ENCODE measurements at places on chromosomes 2 and 18.

DNA sequence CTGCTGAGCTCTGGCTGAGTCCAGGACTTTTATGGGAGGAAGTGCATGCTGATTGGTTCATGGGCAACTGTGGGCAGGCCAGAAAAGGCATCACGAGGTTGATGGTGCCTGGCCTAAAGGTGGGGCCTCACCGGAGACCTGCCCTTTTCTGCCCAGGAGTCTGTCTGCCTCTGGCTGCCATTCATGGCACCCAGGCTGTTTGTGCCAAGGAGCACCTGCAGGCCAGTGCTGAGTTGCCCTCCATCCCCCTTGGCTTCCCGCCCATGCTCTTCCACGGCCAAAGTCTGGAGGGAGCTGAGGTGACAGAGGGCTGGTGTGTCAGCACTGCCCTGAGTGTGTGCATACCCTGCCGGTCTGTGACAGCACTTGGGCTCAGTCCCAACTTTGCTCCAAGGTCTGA, 123.2 kb downstream of the PTH2R start:
- no peak for DNase-seq

DNA sequence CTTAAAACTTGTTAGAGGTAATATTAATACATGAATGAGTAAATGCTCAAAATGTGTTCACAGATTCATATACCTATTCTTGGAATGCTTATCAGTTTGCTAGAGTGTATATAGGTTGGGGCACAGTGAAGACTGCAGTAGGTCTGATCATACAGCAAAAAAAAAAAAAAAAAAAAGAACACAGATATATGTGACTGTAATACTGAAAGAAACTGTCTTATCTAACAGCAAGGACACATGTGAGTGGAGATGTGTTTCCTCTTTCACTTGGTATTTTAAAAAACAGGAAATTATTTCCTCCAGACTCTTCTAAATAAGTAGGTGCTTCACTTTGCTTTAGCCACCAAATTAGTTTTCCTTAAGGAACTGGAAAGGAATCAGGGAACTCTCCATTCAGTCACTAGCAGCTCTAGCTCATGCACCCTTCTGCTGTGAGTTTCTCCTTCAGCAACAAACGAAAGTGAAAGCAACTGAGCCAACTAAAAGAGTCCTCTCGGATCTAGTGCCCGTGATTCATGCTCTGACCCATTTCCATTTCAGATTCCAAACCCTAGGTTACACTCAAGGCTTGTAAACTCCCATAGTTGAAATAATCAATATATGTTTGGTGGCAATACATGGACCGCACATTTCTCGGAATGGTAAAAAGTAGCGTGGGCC, 98.5 kb downstream of the DSEL start:
- no peak for DNase-seq

GRCh38 chr18:31190919-31191318, 28.3 kb upstream of the DSC1 start:
- no peak for DNase-seq

GRCh38 chr2:242060212-242060835, 190.8 kb downstream of the RTP5 start:
- DNase-seq, result no peak

- DNase-seq, result no peak
Measured at GRCh38 chr2:171128461-171128860, 32.2 kb downstream of the TLK1 start.

DNA sequence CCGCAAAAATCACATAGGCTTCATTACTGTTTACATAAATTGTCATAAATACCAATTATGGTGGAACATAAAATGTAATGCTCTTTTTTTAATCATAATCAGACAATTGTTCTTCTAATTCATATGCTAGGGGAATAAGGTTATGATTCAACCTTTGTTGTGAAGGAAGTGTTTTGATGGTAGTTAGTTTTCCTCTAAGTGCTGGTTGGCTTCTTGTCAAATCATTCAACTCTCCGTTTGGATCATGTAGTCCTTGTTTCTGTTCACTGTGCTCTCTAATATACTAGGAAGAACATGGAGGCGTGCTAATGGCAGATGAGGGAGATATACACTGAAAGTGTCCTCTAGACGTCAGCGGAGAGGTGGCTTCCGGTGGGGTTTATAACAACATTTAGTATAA, 1938.0 kb upstream of the PIK3C3 start:
- no peak for DNase-seq

DNA sequence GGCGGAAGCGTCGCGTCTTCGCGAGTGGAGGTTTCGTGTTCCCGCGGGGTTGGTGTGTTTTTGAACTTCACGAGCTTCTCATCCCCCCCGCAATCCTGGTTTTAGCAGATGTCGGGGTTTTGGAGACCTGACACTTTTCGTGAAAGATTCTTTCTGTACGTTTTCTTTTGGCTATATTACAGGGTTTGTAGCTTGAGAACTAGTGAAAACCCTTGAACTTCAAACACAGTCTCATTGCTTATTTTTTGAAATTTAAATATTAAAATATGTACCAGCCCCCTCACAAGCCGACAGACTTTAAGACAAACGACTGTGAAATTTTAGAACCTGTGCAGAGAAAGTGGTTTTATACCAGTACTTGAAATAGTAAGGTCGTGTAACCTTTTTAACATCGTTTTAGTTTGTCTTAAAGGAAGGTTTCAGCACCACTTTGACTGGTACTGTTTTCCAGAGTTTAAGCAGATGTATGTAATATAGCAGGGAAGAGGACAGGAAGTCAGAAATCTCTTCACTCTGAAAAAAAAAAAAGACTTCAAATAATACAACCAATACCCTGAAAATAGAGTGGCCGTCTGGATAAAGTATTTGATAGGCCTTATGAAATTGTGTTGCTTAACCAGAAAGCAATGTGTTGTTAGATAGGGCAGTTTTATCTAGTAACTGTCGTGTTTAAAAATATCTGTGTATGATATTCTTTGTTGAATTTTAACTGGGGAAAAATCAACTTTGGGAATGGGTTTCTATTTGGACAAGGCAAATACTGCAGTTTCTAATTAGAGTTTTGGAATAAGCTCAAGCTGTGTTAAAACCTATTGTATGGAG, 1.4 kb downstream of the SPATS2L start:
- no peak for DNase-seq

Data from RWPE2 (cell line).